ENCODE measurements at places on chromosomes 13 and 19.

GRCh38 chr19:16698914-16699313 is 20.7 kb upstream of the NWD1 start:
- DNase-seq, result no peak

DNA sequence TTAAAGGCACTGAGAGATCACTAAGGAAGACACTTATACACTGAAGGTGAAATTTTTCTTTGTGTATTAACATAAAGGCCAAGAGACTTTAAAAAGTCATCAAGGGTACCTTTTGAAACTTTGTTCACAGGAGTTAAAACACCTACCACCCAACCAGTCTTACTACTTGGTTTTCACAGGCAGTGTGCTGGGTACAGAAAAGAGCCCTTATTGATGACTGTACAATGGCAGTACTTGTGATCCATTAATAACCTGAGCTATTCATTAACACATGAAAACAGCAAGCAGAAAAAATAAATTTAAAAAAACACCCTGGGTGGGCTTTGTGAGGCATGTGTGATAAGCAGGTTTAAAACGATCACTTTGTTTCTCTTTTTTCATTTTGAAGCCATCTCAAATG is 148.9 kb downstream of the TBC1D4 start:
- no peak for DNase-seq

- DNase-seq, result no peak
These were observed 44.5 kb upstream of the MIR17HG start for GRCh38 chr13:91303031-91303430.

DNA sequence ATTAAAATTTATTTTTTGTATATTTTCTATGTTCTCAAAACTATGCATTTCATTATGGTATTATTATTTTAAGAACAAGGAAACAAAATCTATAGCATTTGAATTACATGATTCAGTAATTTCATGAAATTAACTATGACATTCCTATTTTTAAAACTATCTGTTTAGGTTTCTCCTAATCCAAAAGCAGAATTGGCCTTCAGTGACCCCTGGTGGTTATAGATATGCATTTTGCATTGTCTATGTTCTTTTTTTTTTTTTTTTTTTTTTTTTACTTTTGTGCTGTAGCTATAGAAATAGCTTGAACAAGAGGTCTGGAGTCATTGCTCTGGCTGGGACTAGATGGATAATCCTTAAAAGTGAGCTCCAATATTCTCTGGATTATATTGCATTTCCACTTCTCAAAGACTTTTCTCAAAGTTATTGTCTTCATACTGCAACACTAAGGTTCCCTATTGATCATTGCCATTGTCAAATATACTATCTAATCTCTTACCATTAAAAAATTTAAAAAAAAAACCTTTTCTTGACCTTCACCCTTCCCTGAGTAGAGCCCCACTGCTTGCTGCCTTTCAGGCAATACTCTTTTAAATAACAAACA is 15.9 kb upstream of the DNAJC3 start:
- peak; percentile 8 for DNase-seq

DNA sequence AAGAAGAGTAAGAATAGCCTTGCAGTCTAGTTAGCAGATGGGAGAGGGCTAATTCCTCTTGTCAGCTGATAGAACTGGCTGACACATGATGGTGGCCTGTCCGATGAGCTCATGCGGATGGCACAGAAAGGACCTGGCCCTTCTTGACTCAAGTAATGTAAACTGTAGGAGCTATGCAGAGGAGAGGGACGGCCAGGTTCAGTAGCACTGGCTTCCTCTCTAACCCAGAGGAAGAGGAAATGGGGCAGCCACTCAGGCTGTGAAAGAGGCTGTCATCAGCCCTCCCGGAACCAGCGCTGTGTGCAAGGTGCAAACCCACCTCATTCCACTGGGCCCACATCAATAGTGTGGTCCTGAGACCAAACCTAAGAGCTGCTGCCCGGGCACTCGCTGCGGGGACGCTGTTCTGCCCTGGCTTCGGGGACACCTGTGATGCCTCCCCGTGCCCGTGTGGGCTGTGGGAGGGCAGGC is 30.8 kb upstream of the USE1 start:
- no peak for DNase-seq

DNA sequence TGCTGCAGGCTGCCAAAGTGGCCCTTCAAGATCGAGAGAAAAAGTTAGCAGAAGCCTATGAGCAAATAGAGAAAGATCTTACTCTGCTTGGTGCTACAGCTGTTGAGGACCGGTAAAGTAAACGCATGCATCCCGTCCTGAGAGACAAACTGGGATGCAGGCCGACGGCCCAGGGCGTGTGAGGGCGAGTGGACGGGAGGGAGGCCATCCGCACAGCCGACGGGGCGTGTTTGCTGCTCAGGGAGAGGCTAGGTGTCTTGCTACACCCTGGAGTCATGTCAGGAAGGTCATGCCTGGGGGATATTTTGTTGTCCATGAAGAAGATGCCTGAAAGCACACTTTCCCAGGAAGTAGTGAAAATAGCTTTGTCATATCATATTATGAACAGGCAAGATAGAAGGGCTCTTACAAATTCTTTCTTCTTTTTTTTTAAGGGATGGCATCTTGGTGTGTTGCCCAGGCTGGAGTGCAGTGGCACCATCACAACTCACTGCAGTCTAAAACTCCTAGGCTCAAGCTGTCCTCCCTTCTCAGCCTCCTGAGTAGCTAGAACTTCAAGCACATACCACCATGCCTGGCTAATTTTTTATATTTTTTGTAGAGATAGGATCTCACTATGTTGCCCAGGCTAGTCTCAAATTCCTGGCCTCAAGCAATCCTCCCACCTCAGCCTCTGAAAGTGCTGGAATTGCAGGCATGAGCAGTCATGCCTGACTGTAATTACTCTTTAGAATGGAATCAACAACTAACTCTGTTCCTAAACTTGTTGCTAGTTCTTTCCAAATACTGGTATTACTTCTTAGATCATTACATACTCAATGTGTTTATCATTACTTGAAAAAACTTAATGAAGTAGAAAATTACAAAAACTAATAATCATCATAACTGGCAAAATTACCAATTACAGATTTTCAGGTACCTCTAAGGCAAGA is 117.6 kb upstream of the MCF2L start:
- no peak for DNase-seq

DNA sequence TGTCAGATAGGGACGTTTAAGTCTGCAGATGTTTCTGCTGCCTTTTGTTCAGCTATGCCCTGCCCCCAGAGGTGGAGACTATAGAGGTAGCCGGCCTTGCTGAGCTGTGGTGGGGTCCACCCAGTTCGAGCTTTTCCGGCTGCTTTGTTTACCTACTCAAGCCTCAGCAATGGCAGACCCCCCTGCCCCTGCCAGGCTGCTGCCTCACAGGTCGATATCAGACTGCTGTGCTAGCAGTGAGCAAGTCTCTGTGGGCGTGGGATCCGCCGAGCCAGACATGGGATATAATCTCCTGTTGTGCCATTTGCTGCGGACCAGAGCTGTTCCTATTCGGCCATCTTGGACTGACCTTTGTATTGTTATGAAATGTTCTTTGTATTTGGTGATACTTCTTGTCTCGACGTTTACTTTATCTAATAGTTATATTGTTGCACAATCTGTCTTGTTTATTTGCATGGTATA is 46.3 kb downstream of the NBEA start:
- DNase-seq, result no peak

- DNase-seq, result no peak
These were observed at the start of gene ARHGEF18 for GRCh38 chr19:7348587-7349230. ARHGEF18 (plus strand) TSS chr19:7348937; CDS start chr19:7362891, 13,954 bp downstream.

DNA sequence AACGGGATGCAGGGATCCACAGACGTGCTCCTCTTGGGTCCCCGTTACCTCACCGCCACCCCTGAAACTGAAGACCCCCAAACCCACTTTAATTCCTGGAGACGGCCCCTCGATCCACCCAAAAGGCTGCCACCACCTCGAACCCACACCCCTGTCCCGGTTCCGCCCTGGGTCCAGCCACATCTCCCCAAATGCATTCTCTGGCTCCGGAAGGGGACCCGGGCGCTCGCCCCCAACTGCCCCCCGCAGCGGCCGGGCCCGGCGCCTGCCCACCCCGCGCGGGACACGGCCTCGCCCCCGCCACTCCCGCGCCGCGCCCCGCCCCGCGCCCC is 219 bp upstream of the FSTL3 start:
- no peak for DNase-seq

- no peak for DNase-seq
These were observed 162.5 kb downstream of the LMO7 start for GRCh38 chr13:75798353-75799255.

GRCh38 chr13:20461481-20461859 is 64.2 kb downstream of the CRYL1 start:
- peak; percentile 43 for DNase-seq

Data from urothelium cell line (cell line).